ENCODE measurements at places on chromosomes 7 and 10. TPM values are rescaled to one million over a fixed set of nuclear protein-coding genes. Genes with fewer than 3 reads are reported as not detected.

AGBL3 gene
- total RNA-seq, result 1.1 TPM

ZNF503 gene
- 53.5 TPM for total RNA-seq

REPIN1 gene
- 115 TPM for total RNA-seq

H2BK1 gene
- total RNA-seq, result not detected

COPG2 gene
- 15.6 TPM for total RNA-seq

DNA sequence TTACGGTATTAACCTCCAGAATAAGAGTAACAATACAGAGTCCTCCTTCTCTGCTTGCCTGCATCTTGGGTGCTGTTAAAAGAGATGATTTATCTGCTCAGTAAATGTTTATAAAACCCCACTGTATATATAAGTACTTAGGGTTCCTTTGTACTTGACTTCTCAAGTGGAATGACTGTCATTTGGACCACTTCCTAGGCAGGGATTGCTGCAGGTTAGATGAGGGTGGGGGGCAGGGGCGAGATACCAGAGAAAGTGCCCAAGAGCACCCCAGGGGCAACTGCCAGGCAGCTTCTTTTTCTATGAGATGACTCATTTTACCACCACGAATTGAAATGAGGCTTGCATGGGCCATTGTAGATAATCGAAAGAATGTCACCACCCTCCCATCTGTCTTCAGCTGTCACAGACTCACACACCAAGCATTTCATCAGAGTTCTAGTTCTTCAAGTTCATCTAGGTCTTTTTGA lies 421.9 kb upstream of the GALNT17 start:
- no peak for ATAC-seq

GRCh38 chr7:157494506-157495176 lies 157.8 kb downstream of the DNAJB6 start:
- ATAC-seq, result no peak

DNA sequence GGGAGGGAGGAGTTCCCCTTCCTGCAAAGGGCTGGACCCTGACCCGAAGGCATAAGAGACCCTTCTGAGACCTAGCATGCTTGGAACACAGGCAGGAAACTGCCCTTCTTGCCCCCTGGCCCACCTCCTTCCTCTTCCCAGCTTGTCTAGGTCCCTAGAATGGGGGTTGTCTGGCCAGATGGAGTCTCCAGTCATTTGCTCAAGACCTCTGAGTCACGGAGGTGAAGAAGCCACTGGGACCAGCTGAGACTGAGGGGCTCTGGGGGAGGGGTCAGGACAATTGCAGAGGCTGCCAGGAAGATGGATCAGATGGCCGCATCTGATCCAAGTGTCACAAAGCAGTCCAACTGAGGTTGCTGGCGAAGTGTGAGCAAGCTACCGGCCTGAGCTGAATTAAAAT lies 46.2 kb downstream of the COL13A1 start:
- no peak for ATAC-seq

DNA sequence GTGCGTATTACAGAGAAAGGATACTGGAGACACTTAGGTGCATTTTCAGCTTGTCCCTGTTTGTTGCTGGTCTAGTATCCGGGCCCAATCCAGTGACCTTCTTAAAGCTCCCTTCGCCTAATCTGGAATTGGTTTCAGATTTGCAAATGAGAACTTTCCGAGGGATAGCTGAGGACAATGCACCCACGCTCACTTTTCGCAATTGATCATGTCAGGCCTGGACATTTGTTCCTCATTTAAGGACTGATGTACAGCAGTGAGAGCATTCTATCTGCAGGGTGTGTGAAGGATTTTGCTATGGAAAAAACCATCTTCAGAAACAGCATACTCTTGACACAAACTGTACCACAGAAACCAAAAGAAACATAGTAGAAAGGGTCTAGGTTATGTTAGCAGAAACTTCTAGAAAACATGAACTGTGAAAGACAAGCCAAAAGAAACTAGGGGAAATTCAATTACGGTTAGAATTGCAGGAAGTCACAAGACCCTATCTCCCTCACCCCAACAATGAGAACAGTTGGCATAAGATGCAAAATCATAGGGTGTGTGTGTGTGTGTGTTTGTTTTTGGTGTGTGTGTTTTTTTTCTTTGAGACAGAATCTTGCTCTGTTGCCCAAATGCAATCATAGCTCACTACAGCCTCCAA lies 331.1 kb downstream of the CALN1 start:
- ATAC-seq, result no peak

DNA sequence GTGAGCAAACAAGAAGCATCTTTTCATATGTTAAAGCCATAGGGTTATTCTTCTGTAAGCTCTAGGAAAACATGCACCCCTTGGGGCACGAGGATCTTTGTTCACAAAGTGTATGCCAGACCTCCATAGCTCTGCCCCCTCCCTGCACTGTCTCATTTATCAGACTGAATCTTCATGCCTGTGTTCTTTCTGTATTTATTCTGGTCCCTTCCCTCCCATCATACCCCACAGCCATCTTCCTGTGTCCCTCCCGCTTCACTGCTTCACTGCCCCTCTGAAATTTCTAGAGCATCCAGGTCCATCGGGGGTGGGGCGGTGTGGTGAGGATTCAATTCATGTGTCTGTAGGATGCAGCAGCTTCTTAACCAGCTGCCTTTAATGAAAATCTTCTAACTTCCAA lies 7.5 kb downstream of the EPHB6 start:
- no peak for ATAC-seq

- no peak for ATAC-seq
Observed at GRCh38 chr7:143015084-143015483, 11.8 kb downstream of the OR9A2 start.

- ATAC-seq, result peak; percentile 62
Observed at GRCh38 chr10:122703483-122704448, 4.1 kb upstream of the C10orf120 start.

DNA sequence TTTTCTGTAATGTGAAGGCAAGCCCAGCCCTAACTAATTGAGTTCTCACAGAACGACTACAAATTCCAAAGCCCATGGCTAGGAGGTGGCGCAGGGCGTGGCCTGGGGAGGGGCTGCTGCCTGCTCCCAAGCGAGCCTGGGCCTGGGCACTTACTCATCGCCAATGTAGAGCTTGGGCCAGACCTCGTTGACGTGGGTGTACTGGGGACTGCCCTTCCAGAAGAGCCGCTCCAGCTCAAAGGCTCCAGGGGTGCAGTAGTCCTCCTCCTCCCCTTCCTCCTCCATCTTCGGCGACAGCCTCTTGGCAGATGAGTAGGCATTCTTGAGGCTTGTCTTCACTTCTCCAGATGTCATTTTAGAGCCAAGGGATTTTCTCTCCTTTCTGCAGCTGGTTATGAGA lies 53.3 kb upstream of the SAMD8 start:
- no peak for ATAC-seq

GRCh38 chr10:97336446-97336845 lies 1.9 kb upstream of the FRAT2 start:
- no peak for ATAC-seq

Data from gastroesophageal sphincter (tissue), 4 donors.